NCI-H345 (cell line): ENCODE measurements at places on chromosomes 2 and 18.

DNA sequence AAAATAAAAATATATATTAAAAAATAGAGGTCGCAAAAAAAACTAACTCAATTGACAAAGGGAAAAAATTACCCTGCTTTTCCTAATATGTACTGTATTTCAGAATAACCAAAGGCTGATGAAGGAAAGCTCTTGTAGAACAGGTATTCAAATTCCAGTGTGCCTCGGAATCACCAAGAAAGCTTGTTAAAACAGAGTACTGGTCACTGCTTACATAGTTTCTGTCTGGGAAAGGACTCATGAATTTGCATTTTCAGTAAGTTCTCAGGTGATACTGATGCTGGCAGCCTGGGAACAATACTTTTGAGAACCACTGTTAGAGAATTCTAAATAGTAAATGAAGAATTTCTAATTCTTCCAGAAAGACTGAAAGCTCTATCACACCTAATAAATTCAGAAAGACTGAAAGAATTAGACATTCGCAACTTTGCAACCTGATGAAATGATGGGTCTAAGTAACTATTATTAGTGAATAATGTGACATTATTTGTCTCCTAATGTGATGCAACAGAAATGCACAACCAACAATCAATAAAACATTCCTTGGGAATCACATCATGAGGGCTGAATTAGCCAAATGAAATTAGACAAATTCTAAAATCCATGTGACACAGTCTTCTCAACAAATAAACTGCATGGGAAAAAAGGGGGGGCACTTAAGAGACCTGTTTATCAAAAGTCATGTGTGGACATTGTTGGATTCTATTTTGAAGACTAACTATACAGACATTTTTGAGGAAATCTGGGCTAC, 21.9 kb downstream of the RPRD1A start:
- no peak for DNase-seq

GRCh38 chr2:174717916-174718315, 46.4 kb downstream of the CHRNA1 start:
- DNase-seq, result no peak

GRCh38 chr2:20596973-20597859, 53.7 kb downstream of the HS1BP3 start:
- DNase-seq, result no peak

DNA sequence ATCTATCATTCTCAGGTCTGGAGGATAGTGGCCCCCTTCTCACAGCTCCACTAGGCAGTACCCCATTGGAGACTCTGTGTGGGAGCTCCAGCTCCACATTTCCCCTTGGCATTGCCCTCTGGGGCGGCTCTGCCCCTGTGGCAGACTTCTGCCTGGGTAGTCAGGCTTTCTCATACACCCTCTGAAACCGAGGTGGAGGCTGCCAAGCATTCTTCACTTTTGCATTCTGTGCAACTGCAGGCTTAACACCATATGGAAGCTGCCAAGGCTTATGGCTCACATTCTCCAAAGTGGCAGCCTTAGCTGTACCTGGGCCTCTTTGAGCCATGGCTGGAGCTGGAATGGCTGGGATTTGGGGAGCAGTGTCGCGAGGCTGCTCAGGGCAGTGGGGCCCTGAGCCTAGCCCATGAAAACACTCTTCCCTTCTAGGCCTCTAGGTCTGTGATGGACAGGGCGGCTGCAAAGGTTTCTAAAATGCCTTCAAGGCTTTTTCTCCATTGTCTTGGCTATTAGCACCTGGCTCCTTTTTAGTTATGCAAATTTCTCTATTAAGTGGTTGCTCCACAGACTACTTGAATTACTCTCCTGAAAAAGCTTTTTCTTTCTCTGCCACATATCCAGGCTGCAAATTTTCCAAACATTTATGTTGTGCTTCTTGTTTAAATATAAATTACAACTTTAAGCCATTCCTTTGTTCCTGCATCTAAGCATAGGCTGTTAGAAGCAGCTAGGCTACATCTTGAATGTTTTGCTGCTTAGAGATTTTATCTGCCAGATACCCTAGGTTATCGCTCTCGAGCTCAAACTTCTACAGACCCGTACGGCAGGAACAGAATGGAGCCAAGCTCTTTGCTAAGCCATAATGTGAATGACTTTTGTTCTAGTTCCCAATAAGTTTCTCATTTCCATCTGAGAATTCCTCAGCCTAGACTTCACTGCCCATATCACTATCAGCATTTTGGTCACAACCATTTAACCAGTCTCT, 206.5 kb downstream of the CPS1 start:
- no peak for DNase-seq

DNA sequence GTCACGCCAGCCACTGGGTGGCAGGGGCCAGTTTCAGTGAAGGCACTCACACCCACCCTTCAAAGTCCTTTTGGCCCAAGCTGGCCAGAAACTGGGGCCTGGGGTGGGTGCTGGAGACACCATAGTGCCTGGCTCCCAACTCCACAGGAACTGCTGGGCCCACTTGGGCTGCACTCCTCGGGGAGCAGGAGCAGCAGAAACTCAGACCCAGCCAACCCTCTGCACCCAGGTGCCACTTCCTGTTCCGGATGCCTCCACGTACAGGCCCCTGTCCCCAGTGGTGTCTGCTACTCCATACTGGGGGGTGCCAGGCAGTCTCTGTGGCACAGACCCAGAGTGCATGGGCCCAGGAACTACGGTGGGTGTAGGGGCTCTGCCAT, 42.5 kb upstream of the ZNF519 start:
- no peak for DNase-seq

DNA sequence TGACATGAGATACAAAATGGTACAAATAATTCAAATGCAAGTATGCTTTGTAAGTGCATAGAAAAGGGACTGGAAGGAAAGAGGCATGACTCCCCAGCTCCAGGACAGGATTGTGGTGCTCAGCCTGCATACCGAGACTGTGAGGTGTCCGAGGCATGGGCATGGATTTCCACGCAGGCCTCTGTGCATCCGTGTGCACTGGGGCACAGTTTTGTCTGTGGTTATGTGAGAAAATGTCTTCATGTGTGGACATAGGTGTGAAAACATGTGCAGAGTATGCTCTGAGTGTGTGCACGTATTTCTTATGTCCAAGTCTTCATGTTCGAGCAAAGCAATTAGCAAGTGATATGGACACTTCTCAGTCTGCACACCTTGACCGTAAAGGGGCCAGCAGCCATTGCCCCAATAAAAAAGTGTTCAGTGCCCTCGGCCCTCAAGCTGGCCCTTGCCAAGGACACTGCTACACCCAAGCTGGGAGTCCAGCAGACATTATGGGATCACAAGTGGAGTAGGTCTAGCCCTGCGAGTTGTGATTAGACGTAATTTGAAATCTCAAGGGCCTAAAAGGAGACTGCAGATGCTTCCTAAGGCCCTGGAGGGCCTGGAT, 120.7 kb downstream of the CYP26B1 start:
- DNase-seq, result no peak

DNA sequence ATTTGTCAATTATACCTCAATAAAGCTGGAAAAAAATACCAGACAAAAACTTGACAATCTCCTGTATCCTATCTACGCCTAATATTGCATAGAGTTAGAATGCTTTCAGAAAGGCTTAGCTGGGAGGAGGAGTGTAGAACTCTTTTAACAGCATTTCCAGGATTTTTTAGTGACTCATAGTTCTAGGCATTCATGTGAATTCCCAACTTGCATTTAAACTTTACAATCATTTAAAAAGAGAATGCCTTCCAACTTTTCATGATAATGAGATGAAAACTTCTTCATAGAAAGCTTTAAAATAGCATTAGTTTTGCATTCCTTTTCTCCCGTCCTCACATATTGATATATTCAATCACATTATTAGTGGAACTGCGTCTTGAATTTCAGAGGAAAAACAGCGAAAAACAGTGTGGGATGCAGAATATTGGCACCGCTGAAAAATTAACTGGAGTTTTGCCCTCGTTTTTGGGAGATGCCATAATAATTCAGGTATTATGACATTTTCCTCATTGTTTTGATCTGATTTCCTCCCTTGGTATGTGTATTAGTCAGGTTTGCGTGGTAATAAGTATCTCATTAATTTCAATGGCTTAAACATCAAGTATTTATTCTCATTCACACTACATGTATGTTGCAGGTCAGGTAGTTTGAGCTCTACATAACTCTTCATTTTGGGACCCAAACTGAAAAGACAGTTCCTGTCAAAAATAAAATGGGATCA, 293.2 kb upstream of the FIGN start:
- DNase-seq, result no peak

- no peak for DNase-seq
These were observed 69.8 kb upstream of the PDE1A start for GRCh38 chr2:182496596-182496995.

GRCh38 chr2:117981810-117982209, 32.1 kb downstream of the CCDC93 start:
- DNase-seq, result no peak

DNA sequence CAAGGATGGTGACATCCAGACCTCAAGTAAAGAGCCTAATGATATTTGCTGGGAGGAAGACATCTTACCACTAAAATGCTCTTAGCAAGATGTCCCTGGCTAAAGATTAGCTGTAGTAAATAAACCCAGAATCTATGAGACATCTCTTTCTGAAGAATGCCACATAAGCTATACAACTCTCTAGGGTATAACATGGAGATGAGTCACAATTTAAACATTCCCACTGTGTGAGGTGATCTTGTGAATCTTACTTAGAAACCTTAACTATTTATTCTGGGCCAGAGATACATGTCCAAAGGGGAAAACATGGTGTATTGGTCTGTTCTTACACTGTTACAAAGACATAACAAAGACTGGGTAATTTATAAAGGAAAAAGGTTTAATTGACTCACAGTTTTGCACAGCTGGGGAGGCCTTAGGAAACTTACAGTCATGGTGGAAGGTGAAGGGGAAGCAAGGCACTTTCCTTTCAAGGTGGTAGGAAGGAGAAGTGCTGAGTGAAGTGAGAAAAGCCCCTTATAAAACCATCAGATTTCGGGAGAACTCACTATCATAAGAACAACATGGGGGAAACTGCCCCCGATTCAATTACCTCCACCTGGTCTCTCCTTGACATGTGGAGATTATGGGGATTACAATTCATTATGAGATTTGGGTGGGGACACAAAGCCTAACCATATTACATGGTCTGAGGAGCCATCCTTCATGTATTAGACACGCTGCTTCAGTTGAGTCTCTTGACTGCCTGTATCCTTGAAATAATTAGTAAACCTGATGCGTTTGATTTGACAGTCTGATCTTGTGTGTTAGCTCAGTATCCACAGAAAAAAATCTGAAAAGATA, 17.1 kb downstream of the KRCC1 start:
- DNase-seq, result no peak

DNA sequence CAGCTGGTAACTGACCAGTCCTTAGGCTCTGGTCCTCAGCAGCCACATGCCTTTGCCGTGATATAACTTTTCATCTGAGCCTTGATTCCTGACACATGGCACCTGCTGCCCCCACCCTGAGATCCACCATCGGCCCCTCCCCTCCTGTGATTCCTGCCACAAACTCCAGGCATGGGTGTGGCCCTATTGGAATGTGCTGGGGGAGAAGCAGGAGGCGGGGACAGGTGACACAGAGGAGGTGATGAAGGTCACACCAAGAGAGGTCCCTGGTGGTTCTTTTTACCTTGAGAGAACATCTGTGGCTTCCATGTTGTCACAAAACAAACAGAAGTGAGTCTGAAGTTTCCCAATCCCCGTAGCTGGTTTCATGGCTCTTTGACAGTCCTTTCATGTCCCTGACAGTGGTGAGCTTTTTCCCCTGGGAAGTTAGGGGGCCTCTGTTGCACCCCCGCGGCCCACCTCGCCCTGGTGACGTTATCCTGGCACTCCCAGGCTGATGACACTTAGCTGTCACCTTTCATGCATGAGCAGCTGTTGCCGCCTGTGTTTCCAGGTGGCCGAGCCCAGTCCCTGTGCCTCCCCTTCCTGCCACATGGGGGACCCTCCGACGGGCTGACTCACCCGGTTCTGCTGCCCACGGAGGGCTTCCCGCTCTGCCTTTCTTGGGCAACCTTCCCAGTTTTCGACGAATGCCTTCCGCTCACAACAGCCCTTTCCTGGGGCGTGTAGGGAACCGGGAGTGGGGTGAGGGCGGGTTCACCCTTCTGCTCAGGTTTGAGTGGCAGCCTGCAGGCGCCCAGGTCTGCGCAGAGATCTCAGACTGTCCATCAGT, 66.3 kb upstream of the GLI2 start:
- DNase-seq, result peak; percentile 81

GRCh38 chr2:45458909-45459563, 152.0 kb downstream of the SRBD1 start:
- no peak for DNase-seq

DNA sequence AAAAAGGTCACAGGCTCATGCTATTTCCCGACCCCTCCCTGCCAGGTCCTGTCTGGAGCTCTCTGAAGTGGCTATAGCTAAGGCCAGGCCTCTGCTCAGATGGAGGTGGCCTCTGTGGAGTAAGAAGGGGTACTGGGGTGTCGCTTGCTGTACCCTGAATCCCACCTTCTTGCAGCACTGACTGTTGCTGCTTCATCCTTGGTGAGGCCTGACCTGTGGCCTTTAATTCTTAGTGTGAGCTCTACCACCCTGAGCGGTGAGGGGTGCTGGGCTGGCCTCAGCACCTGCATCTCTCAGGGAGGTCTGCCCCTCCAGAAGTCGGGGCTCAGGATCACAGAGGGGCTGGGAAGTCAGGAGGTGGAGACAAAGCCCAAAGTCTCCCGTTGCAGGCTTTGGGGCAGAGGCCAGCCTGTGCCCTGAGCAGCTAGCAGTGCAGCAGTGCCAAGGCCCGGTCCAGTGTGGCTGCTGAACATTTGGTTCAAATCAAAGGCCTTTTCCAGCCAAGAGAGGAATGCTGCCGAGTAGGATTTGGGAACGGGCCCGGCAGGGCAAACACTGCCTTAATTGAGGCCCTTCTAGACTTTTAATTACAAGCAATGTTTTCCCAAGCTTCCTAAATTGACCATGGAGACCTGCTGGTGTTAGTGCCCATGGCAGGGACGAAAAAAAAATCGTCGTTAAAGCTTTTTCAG, 133.5 kb upstream of the HAAO start:
- DNase-seq, result no peak

GRCh38 chr2:152582081-152582480, 135.2 kb downstream of the PRPF40A start:
- no peak for DNase-seq

DNA sequence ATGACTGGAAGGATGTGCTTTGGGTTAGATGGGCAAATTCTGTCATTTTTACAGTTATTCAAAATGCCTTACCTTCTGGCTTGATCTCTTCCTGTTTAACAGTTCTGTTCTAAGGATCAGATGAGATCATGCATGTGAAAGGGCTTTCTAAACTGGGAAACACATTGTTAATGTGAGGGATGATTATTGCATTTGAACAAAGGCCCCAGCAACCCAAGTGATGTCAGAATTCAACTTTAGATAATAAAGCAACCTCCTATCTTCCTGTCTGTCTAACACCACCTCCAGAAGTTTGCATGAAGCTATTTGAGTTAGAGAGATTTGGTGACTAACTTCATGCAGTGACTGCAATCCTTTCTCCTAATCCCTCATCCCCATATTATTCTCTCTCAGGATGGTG, 77.8 kb upstream of the B3GNT2 start:
- no peak for DNase-seq

GRCh38 chr18:11785444-11786055, 65.7 kb upstream of the CHMP1B start:
- no peak for DNase-seq

- no peak for DNase-seq
These were observed 1.4 kb downstream of the AKAIN1 start for GRCh38 chr18:5195656-5196055.

GRCh38 chr2:160207804-160208654, 8.0 kb upstream of the ITGB6 start:
- no peak for DNase-seq

GRCh38 chr2:109438146-109438545, 175.6 kb downstream of the SEPTIN10 start:
- DNase-seq, result no peak
